ENCODE measurements at places on chromosomes 5 and 9.
A peak's percentile ranks its signal among the peaks of the same experiment; 100 is the strongest.

- no peak for DNase-seq
Observed at GRCh38 chr5:7714119-7714518, 136.8 kb downstream of the CFAP90 start.

DNA sequence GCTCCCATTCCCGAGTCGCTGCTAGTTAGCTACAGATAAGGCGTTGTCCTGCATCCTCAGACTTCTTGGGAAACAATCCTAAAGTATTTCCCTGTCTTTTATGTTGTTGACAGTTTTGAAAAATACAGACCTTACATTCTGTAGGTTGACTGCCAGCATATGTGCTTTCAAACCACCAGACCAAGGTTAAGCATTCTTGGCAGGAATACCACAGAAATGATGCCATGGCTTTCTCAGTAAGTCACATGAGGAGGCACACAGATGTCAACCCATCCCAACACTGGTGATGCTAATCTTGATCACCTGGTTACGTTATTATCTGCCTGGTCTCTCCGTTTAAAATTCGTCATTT lies 871 bp downstream of the GLE1 start:
- DNase-seq, result no peak

- peak; percentile 25 for DNase-seq
Observed at GRCh38 chr5:109589986-109590385, 99.7 kb upstream of the MAN2A1 start.

- DNase-seq, result no peak
Observed at GRCh38 chr9:79610791-79611614, 39.2 kb downstream of the TLE4 start.

DNA sequence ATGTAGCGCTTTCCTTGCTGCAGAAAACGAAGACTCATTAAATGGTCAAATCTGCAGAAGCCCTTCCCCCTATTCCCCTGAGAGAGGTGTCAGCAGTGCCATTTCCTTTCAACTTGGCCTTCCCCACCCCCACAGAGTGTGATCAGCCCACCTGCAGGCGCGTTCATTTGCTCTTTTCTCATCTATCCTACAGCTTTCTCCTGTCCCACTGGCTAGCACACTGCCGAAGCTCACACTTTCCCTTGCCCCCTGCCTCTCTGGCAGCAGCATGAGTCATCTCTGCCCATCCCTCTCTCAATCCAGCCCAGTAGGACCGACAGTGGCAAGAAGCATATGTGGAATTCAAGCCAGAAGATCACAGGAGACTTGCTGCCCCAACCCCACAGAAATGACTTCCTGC lies 213.8 kb downstream of the FAM114A2 start:
- DNase-seq, result no peak

- no peak for DNase-seq
Observed at GRCh38 chr5:172911628-172911880, 47.7 kb upstream of the RPL26L1 start.

DNA sequence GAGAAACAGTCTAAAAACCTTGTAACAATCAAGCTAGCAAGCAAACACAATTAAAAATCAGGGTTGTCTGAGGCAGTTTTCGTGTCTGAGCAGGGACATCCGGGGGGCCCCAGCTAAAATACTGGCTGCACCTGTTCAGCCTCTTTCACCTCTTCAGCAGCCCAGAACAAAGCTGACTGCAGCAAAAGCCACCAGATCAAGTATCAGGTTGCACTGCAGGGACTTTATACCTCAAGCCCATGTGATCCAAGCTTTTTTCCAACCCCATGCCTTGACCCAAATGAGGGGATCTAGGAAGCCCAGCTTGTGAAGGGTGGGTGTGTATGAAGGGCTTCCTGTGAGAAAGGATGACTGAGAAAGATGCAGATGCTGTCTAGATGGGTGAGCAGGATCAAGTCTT lies 133.4 kb downstream of the SEMA6A start:
- no peak for DNase-seq

GRCh38 chr9:132717326-132717945 lies 47.2 kb downstream of the GTF3C4 start:
- DNase-seq, result no peak

DNA sequence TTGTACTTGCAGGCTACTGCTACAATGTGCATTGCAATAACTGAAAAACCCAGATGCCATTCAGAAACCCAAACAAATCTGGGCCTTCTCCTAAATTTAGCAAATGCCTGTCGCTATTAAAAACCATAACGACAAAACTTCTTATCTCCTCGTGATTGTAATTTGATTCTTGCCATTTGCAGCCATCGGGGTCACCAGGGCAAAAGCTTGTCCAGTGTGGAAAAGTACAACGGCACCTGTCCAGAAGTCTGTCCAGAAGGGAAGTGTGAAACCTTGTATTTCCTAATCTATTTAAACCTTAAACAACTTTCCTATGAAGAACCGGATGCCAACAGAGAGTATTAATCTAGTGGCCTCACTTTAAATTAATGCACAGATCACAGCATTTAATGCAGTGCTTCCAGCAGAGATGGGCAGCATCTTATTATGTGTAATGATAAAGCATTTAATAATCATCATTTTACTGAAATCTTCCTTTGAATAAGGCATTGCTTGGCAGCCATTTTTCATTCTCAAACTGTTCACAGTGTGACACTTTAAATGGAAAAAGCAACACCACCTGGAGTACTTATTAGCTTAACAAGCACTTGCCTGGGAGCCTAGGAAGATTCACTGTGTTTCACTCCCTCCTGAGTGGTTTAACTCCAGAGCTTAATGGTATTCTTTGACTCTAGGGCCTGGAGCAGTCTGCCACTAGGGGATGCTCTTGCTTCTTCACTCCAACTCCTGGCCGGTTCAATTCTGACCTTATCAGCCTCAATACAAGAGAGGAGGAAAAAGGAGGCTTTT lies 4.9 kb upstream of the C7 start:
- DNase-seq, result no peak

DNA sequence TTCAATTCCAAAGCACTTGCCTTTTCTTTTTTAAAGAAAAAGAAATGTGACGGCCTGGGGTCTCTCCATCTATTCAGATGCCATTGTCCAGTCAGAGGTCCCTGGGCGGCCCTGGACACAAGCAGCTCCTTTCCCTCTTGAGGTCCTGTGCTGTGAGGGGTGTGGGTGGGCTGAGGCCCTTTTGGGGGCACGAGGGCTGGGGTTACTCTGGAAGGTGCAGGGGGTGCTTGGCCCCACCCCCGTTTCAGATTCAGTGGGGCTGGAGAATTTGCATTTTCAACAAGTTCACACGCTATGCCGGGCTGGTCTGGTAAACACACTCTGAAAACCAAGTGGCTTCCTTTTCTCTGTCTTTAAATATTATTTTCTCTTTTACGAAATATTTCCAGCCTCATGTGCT lies 91.4 kb upstream of the PHYKPL start:
- no peak for DNase-seq

GRCh38 chr5:93454896-93455295 lies 126.1 kb downstream of the NR2F1-AS1 start:
- no peak for DNase-seq

GRCh38 chr9:5531101-5531882 lies 21.0 kb downstream of the PDCD1LG2 start:
- DNase-seq, result peak; percentile 19

DNA sequence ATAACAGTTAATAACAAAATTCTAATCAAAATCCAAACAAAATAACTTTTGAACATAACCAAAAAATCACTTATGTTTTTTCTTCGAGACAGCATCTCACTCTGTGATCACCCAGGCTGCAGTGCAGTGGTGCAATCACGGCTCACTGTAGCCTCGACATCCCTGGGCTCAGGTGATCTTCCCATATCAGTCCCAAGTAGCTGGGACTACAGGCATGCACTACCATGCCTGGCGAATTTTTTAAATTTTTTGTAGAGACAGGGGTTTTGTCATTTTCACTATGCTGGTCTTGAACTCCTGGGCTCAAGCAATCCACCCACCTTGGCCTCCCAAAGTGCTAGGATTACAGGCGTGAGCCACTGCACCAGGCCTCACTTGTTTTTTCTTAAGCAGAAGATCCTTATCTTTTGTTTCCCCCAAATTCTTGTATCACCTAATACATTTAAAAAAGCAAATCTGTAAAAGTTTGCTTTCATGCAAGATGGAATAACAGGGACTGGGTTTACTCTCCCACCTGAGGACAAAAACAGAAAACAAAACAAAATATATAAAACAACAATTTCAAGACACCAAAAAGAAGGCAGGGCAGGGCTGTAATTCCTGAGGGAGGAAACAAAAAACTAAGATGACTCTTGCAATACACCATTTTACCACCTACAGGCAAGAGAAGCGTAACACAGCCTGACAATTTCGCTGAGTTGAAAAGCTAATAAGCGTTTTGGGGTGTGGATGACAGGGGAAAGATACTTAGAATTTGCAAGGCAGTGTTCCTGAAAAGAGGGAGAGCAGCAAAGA lies 71.4 kb downstream of the RAPGEF6 start:
- no peak for DNase-seq

DNA sequence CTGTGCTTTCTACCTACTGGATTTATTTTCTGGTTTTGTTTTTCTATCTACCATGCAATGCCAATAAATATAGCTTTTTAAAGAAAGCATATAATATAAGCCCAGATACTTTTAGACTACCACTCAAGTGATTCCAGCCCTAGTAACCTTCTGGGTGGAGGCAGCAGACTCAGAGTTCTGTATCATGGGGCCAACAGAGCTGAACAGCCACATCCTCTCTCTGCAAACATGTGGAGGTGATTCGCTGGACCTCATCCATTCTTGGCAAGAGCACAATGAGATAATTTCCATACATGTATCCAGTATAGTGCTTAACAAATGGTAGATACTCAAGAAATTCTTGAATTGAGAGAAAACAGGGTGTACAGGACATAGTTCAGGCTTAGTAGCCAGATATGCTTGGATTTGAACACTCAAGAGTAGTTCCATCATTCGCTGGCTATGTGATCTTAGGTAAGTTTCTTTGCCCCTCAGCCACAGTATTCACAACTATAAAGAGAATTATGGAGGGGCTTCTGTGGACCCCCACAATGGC lies 124.5 kb downstream of the ASTN2 start:
- DNase-seq, result no peak

DNA sequence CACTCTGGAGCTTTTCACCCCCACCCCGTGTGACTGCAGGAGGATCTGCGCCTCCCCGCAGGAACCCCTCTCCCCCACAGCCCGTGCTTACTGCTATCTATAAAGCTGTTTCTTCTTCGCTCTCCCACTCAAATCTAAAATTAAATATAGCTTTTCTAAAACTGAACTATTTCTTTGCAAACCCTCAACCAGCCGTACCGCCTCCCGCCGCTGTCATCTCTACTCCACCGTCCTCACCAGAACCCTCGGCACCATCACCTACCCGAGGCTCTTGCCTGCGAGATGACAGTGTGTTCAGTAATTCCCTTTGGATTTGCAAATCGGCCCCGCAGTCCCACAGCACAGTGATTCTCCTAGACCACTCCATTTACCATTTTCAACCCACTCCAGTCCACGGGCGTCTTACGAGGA lies 13.6 kb downstream of the LPCAT1 start:
- no peak for DNase-seq

GRCh38 chr9:13279284-13280141 lies at the start of gene MPDZ:
Gene MPDZ (minus strand): TSS chr9:13279692. CDS start chr9:13250315, 29,377 bp downstream.
- DNase-seq, result no peak

- no peak for DNase-seq
Observed at GRCh38 chr5:171494452-171495121, 75.1 kb downstream of the FGF18 start.

DNA sequence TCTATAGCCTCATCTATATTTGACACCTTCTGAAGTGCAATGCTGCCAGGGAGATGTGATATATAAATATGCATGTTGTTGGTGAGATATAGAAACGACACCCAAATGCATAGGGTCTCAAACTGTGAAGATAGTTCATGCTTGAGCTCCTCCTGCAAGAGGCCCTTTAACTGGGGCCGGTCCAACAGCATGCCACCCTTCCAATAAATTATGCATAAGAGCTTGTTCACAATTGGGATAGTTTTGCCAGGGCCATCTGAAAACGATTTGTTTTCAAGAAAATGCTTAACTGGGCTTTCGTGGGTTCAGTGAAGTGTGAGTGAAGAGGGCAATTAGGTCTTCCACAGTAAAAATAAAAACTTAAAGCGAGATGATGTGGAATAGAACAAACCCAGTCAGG lies 424.2 kb upstream of the WWC1 start:
- no peak for DNase-seq

DNA sequence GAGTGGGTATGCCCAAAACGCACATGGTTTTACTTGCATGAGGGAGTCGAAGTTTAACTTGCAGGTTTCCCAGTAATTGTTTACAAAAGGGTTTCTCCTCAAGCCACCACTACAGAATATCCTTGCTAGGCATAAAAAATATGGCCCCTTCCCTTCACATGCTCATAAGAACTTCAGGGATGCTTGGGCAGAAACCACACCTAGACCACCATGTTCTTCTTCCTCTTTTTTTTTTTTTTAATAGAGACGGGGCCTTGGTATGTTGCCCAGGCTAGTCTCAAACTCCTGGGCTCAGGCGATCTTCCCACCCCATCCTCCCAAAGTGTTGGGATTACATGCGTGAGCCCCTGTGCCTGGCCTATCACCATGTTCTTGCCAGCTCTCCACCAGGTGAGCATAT lies 18.6 kb upstream of the PLIN2 start:
- no peak for DNase-seq

- no peak for DNase-seq
Observed at GRCh38 chr5:138241688-138242571, 28.8 kb upstream of the CDC23 start.

DNA sequence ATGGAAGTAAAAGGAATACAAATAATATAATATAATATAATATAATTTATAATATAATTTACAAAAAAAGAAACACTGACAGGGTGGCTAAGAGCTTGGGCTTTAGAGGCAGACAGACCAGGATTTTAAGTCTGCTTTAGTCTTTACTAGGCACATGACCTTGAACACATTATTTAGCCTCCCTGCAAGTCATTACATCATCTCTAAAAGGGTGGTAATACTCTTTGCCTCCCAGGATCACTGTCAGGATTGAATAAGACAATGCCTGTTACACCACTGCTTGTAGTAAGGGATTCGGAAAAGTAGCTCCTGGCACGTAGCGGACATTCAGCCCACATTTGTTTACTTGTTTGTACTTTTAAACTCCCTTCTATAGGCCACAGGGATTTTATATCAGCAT lies 199.8 kb downstream of the GRIA1 start:
- DNase-seq, result no peak

GRCh38 chr5:138339091-138339456 lies 1.0 kb downstream of the FAM53C start:
- no peak for DNase-seq

- no peak for DNase-seq
Observed at GRCh38 chr5:71640408-71640807, 53.3 kb downstream of the MCCC2 start.

- no peak for DNase-seq
Observed at GRCh38 chr5:121937762-121938161, 24.0 kb upstream of the SRFBP1 start.

DNA sequence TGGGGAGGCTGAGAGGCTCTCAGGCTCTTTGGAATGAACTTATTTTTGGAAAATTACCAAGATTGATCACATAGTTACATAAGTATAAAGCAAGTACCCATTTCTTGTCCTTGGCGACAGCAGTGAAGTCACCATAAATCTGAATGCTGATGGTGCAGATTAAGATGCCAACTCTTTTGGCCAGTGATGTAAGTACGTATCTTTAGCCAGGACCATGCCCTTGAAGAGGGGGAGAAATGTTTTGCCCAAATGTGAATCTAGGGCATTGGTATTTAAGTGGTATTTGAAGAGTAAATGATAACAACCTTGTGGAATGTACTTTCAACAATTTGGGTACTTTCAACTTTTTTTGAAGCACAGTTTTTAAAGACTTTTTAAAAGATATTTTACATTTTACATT lies 68.2 kb upstream of the RAD23B start:
- DNase-seq, result no peak

GRCh38 chr5:116032991-116033390 lies 719 bp downstream of the ARL14EPL start:
- no peak for DNase-seq
